ENCODE measurements at places on chromosomes 16 and 17.
A peak's percentile ranks its signal among the peaks of the same experiment; 100 is the strongest.

GRCh38 chr17:64400642-64401041, 10.0 kb upstream of the PECAM1 start:
- no peak for DNase-seq

DNA sequence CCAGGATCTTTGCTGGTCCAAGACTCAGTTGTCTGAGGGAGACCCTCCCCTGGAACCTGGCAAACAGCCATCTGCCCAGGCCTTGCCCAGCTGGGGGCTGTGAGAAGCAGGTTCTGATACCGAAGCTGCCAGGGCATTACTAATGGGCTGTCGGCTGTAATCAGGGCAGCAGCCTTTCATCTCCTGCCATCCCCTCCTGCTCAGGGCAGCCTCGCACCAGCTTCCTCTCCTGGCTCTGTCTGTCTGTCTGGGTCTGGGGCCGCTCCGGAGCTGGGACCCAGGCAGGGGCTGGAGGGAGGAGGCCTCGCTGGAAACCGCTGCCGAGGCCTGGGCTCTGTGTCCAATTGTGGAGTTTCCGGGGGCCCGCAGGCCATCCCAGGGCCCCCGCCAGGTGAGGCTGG, 21.6 kb upstream of the BRD7 start:
- DNase-seq = no peak

- peak; percentile 36 for DNase-seq
Measured at GRCh38 chr17:35947156-35947585, 3.7 kb upstream of the LYZL6 start.

DNA sequence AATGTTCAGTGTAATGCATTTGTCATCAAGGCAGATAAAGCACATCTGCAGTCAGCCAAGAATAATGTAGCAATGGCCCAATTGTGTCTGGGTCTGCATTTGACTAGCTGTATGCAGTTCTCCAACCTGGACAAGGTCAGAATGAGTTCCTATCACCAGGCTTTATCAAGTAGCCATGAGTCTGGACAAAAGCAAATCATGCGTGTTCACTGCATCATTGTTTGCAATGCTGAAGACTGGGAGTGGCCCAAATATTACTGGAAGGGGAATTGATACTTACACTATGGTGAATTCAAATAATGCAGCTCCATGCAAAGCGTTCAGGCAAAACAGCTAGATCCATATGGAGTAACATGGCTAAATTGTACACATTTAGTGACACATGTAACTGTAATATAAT, 250.9 kb downstream of the TOX3 start:
- DNase-seq = no peak

DNA sequence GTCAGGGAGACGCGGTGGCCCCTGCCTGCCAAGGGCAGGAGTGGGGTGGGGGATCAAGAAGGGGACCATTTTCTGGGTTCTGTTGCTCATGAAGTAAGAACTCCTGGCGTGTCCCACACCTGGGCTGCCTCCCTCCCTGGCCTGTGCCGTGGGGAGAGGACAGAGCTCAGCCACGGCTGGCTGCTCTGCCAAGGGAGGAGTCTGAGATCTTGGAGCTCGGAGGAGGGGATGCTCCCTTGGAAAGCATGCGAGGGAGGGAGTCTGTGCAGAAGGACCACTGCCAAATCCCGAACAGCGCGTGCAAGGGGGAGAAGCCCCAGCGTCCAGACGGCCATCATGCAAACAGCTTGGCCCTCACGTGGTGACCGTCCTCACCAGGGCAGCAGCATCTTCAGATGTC, 64.2 kb upstream of the ZNF469 start:
- DNase-seq = no peak

GRCh38 chr17:51630101-51630671, 369.8 kb downstream of the UTP18 start:
- no peak for DNase-seq

GRCh38 chr16:35602116-35602515, 2142.7 kb downstream of the TP53TG3F start:
- no peak for DNase-seq

GRCh38 chr17:36817483-36818048, 119.7 kb upstream of the LHX1 start:
- no peak for DNase-seq

DNA sequence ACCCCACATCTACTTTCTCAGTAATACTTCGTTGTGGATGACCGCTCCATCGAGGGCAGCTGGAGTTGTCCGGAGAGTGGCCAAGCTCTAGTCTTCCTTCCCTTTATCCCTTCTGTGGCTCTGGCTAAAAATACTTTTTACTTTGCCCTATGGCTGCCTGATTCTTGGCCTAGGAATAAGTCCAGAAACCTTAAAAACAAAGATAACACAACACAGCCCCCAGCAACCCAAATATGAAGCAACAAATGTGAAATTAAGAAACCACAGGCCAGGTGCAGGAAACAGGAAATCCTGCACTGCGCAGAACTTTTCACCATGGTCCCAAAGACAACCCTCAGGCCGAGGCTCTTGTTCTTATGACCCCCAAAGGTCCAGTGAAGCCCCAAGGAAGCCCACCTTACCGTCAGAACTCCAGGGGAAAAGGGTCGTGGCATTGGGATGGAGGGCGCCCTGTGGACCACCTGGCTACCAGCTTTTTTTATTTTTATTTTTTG, 26.0 kb downstream of the TK2 start:
- DNase-seq = no peak

DNA sequence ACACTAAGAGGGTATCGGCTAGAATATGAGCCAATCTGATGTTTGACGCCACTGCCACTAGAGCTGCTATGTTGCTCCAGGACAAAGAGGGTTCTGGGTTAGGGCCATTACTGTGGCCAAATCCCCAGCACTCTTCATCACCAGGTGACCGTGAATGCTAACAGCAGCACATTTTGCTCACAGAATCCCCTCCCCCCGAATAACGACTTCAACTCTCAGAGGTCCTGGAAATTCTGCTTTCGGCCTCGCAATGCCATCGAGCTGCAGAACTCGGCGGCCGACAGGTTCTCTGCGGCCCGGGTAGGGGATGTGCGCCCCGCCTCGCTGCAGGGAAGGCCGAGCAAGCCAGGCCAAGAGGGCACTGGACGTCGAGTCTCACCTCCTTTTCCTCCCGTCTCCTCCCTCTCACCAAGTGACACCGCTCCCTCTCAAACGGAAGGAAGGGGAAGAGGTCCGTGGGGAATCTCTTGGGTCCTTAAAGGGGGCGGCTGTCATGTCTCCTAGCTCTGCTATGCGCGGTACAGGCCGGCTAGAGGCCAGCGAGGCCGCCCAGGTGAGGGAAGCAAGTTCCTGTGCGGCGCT, 31.9 kb downstream of the CDK5R1 start:
- DNase-seq = no peak

- no peak for DNase-seq
Measured at GRCh38 chr16:30667361-30667905, 9.2 kb downstream of the FBRS start.

- peak; percentile 67 for DNase-seq
Measured at GRCh38 chr17:62172492-62173291, 107.6 kb upstream of the MED13 start.

DNA sequence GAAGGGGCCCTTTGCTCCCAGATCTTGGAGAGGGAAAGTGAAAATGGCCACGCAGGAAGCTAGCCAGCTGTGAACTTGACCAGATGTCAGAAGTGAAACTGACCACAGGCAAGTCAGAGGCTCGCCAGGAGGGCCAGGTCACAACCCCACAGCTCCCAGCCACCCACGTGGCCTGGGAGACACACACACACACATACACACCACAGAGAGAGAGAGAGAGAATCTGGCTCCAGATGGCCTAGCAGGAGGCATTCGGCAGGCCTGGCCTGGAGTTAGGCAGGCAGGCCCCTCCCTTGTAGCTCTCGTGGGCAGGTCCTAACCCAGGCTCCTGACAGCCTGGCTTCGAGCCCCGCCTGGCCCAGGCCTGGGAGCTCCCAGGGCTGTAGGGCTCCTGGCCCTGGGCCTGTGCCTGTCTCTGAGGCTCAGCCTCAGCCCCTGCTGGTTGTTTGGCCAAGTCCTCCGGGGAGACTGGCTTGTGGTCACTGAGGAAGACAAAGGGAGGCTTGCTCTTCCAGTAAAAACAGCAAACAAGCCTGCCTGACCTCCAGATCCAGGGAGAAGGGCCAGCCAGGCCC, 20.2 kb downstream of the NGFR start:
- DNase-seq = no peak

- no peak for DNase-seq
Measured at GRCh38 chr16:31221357-31222160, 4.6 kb upstream of the PYDC1 start.

DNA sequence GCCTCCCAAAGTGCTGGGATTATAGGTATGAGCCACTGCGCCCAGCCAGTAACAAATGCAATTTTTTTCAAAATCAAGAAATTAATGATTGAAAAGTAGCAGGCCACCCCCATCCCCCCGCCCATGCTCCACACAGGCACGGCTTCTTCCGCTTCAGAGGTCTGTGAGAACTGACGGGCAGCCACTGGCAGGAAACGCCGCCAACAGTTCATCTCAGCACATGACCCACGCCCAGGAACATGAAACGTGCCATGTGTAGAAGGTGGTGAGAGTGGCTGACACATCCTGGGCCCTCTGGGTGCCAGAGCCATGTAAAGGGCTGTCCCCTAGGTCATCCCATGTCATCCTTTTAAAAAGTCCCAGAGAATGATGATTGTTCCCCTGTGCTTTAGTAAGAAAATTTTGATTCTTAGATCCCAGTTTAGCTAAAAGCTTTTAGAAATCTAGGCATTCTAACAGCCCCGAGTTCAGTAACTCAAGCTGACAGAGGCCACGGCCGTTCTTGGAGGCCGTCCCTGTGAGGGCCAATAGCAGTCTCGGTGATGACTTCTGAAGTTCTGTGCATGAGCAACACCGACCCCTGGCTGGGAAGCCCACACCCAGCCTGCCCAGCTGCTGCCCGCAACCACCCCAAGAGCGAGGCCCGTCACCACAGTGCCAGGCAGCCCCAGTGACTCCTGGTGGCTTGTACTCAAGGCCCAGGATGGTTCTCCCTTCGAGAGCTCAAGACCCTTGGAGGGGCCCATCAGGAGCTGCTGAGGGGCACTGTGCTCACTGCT, 52.1 kb downstream of the KLHDC4 start:
- no peak for DNase-seq

All from erythroblast (primary cell).